ENCODE measurements at places on chromosomes 1 and 21.

DNA sequence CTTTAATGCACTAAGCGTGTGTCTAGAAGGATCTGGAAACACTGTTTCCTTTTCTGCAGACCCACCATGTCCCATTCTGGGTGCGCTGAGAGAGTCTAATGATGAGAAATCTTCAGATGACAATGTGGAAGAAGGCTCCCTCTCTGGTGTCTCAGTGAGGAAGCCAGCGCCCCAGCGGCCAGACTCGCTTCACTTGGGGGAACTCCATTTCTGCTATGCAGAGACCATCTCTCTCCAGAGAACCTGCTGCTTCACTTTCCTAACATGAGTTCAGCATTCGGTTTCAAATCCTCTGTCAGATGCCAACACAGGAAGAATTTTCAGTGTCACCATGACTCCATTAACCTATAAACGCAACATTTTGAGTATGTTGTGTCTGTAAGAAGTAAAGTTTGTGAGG is 121.8 kb downstream of the SYF2 start:
- no peak for DNase-seq

DNA sequence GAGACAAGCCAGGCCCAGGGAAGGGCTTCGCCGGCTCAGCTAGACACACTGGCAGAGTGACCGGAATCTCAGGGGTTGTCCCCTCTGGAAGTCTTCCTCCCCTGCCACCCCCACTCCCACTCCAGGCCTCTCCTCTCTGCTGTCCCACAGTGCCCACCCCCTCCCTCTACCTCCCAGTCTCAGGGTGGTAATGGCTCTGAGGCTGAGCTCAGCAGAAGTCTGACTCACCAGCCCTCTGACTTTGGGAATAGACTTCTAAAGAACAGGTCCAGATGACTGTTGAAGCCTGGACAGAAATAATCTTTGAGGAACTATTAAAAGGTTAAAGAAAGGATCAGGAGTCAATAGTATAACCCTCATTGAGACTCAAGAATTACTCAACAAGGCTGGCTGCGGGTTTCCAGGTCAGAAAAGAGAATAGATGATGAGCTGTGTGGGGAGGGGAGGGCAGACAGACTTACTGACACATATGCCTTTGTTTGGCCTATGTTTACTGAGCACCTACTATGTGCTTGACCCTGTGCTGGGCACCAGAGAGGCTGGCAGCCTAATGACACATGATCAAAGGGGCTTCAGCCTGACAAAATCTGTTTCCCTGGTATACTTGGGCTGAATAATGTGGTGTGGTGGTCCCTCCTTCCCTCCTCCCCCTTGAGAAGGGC is 8.2 kb downstream of the HCRTR1 start:
- no peak for DNase-seq

GRCh38 chr1:58966917-58967740 is 183.3 kb upstream of the JUN start:
- DNase-seq, result no peak

GRCh38 chr1:11198257-11198656 is 9.1 kb downstream of the ANGPTL7 start:
- DNase-seq, result no peak

DNA sequence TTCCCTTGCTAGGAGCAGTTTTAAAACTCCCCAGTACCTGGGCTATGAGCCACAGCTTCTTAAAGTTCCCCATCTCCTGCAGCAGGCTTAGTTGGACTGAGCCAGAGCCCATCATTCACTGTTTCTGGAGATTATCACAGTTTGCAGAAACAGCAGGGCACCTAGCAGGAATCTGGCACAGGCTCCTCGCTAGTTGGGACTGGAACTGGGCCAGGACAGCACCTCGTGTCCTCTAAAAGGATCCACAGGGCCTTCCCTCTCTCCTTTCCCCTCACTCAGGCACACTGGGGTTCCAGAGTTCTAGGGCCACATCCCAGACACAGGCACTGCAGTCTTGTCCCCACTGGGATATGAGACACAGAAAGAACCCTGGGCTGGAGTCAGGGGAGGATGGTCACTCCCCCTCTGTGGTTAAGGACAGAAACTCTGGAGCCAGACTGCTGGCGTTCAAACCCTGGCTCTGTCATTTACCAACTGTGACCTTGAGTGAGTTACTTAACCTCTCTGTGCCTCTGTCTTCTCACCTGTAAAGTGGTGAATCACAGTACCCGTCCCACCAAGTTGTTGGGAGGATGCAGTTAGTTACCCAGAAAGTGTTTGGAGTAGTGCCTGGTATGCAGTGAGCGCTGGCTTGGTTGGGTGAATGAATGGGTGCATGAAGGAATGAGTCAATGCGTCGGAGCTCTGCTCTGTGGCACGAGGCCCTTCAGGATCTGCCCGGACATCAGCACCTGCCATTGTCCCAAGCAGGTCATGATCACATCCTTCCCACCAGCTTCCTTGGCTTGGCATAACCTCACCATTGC is 18.8 kb upstream of the ECE1 start:
- DNase-seq, result peak; percentile 47
